H54 (cell line): ENCODE measurements at places on chromosomes 2 and 18.
A peak's percentile ranks its signal among the peaks of the same experiment; 100 is the strongest.

GRCh38 chr2:236940497-236940896 is 145.2 kb upstream of the COPS8 start:
- DNase-seq, result no peak

GRCh38 chr2:47076586-47077441 is 78.3 kb downstream of the STPG4 start:
- peak; percentile 97 for DNase-seq

DNA sequence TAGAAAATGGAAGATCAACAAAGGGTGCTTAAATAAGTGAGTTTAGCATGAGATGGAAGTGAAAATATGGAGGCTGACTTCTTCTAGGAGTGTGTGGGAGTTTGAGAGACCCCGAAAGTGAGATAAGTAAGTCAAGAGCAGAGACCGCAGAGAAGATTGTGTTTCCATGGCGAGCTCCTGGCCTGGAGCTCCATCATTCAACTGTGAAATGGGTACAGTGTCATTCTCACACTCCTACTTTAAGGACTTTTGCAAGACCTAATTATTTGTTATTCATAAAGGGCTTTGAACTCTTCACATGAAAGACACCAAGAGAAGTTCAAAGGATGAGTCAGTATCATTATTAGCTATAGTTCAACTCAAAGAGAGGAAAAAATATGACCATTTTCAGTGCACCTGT is 134.2 kb upstream of the PIK3C3 start:
- DNase-seq, result no peak

GRCh38 chr2:16973586-16974286 is 308.1 kb upstream of the CYRIA start:
- DNase-seq, result no peak

GRCh38 chr2:3441465-3441864 is 62.0 kb downstream of the TRAPPC12 start:
- no peak for DNase-seq

- peak; percentile 77 for DNase-seq
Measured at GRCh38 chr2:237629739-237630138, 2.4 kb downstream of the LRRFIP1 start.

DNA sequence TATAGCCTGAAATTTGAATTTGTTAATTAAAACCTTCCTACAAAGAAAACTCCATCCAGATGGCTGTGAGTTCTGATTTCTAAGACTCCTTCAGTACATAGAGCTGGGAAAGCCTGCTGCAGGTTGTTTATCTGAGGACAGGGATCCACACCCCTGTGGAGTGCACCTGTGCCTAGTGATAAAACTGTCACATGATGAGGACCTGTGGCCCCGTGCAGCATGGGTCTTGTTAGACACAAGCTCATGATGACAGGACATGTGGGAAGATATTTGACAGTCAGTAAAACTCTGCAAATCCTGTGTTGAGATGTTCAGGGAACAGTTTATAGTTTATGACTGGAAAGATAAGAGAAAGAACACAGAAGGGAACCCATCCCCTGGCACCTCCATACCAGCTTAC is 133.2 kb upstream of the TMEM18 start:
- DNase-seq, result no peak

- DNase-seq, result peak; percentile 62
Measured at GRCh38 chr2:9380702-9381628, 42.4 kb downstream of the ITGB1BP1 start.

DNA sequence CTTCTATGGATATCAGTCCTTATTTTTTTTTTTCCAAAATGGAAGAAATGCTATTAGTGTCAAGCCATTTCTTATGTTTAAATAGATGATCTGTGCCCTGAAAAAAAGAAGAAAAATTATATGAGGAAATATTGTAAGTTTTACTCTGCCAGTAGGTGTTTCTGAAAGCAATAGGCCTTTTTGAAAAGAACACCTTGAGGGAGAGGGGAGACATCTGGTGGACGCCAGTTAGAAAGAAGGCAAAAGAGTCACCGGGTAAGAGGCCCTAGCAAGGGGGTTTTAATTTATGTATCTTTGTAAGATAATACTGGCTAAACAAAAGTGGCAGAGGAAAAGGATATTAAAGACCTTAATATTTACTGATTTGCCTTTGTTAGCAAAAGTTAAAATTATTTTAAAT is 56.1 kb downstream of the DYNAP start:
- DNase-seq, result no peak

GRCh38 chr2:238100049-238100820 is at the start of gene ESPNL:
Gene ESPNL (plus strand): TSS chr2:238100340. CDS start chr2:238100420, 80 bp downstream.
- no peak for DNase-seq

DNA sequence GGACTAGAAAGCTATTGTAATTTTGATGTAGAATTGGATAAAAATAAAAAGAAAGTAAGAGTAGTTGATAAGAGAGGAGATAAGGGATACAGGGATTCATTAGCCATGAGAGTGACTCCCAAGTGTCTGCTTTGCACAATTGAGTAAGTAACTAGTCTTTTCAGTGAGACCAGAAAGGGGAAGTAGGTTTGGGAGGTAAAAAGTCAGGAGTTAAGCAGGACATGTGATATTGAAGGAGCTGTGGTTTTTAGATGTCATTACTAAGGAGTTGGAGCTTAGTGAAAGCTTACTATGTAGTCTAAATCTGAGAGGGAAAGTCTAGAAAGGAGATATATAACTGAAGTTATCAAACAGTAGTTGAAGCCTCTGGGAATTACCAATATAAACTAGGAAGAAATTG is 93.4 kb downstream of the SLC5A7 start:
- no peak for DNase-seq

GRCh38 chr2:73911548-73912208 is 15.0 kb upstream of the DGUOK start:
- DNase-seq, result no peak

GRCh38 chr2:68391099-68391498 is 26.0 kb downstream of the PLEK start:
- DNase-seq, result no peak

GRCh38 chr2:40488927-40489677 is 37.2 kb upstream of the SLC8A1 start:
- no peak for DNase-seq
